Activated naive CD4-positive, alpha-beta T cell (primary cell): ENCODE measurements at places on chromosomes 3 and 15.

GRCh38 chr3:125624341-125624740 lies 29.0 kb upstream of the OSBPL11 start:
- DNase-seq = no peak

DNA sequence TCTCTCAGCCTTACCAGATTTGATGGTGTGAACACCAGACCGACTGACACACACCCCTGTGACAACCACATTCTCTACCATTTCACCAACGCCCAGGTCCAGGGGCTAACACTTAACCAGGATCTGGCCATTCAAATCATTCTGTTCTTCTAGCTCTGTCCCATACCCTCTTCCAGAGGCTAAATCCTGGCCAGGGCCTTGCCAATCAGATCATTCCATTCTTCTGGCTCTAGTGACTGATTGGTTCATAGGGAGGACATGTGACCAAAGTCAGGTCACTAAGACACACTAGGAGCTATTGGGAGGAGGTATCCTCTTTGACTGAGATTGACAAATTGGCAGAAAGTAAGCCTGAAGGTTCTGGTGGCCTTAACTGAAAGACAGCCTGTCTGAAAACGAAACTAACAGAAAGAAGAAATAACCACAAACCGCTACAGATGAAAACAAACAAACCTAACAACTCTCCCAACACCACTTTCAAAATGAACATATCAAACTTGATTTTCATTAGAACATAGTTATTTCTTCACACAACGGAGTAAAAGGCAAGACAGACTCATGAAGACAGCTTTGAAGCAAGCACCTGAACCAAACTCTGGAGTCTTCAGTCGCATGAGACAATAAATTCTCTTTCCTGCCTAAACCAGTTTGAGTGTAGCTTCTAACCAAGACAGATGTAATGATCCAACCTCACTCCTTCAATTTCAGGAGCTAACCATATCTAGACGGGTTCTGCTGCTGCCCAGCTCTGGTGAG lies 68.5 kb downstream of the TRANK1 start:
- DNase-seq = no peak

DNA sequence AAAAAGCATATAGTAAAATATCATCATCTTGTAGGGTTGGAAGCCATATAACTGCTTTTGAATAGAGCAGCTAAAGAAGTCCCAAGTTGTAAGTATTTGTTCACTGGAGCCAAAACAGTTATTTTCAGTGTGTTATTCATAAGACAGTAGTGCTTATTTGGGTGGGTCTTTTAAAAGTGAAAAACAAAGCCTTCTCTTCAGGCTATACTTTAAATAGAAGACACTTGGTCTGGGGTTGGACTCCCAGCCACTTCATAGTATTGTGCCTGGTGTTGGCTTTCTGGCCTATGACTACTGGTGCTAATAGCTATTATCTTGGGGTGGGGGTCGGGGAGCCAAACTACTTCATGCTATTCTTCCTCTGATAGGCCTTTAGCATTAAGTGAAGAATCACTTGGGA lies 135.2 kb downstream of the SLC25A26 start:
- DNase-seq = no peak

DNA sequence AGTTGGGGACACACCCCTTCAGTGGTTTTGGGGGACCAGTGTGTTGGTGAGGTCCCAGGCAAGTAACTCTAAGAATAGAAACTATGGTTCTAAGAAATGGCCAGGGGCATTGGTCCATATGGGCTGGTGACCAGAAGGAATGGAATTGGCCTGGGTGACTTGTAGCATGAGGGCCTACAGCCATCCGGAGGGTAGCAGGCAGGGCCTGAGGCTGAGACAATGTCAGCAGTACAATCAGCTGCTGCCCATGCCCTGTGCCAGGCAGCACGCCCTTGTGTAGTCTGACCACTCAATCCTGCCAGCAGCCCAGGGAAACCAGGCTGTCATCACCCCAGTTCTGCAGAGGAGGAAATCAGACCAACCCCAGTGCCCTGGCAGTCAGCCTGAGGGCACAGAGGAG lies 100.6 kb downstream of the DNAJB8 start:
- DNase-seq = no peak

GRCh38 chr3:127588806-127589577 lies 1.5 kb downstream of the TPRA1 start:
- DNase-seq = no peak

GRCh38 chr15:31261266-31262142 lies 65.1 kb upstream of the KLF13 start:
- DNase-seq = no peak

- no peak for DNase-seq
Measured at GRCh38 chr3:171935261-171936123, 92.3 kb downstream of the TMEM212 start.

- no peak for DNase-seq
Measured at GRCh38 chr3:33883538-33883950, 85.1 kb downstream of the PDCD6IP start.

GRCh38 chr15:73352082-73352481 lies 16.7 kb downstream of the HCN4 start:
- no peak for DNase-seq

DNA sequence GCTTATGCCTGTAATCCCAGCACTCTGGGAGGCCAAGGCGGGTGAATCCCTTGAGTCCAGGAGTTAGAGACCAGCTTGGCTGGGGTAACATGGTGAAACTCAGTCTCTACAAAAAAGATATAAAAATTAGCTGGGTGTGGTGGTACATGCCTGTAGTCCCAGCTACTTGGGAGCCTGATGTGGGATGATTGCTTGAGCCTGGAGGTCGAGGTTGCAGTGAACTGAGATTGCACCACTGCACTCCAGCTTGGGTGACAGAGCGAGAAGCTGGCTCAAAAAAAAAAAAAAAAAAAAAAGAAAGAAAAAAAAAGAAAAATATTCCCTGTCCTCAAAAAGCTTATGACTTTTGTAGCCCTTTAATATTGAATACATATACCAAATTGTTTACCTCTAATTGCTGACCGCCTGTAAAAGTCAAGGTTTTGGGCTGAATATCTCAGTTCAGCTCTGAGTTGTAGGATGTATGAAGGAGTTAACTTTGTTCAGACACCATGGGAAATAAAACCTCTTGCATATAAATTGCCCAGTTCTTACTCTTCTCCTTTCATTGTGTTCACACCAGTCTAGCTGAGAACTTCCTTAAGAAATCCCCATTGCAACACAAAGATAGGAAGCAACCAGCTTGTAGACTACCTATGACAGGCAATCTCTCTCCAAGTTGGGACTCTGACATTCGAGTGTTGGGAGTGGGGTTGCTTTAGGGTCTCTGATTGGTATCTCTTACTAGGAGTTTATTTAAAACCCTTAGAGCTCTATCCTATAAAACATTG lies 97.6 kb upstream of the RASGRP1 start:
- no peak for DNase-seq

GRCh38 chr15:93086791-93087190 lies 2.2 kb downstream of the RGMA start:
- no peak for DNase-seq

DNA sequence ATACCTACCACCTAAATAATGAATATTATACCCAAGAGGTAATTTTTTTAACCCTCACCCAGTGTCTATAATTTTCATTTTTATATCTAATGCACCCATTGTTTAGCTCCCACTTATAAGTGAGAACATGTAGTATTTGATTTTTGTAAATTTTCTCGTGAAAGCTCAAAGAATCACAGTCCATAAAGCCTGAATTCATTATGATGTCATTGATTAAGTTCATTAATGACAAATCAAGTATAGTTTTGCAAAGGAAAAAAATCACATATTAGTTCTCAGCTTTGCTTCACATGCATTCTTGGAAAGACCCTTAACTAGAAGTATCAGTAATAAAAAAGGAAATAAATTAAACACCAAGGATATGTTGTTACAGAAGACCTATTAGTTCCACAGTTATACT lies 425.3 kb upstream of the UBE2E2 start:
- DNase-seq = no peak

GRCh38 chr3:52552089-52552488 lies 15.7 kb downstream of the UQCC5 start:
- DNase-seq = no peak

DNA sequence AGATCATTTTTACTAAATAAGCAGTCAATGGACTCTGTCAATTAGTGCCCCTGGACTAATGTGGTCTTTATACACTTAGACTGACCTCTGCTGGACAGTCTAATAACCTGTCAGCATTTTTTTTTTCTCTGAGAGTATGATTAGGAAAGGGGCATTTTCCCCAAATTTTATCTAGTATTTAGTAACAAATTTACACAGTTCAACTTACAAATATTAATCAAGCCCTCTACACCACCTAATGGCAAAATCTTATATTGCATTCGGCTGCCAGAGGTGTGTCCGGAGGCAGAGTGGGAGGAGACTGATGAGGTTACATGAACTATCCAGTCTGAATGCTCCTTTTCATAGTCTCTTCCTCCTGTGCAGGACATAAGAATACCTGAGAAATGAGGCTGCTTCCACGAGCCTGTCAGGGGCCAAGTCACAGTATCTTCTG lies 36.0 kb upstream of the COLQ start:
- no peak for DNase-seq

DNA sequence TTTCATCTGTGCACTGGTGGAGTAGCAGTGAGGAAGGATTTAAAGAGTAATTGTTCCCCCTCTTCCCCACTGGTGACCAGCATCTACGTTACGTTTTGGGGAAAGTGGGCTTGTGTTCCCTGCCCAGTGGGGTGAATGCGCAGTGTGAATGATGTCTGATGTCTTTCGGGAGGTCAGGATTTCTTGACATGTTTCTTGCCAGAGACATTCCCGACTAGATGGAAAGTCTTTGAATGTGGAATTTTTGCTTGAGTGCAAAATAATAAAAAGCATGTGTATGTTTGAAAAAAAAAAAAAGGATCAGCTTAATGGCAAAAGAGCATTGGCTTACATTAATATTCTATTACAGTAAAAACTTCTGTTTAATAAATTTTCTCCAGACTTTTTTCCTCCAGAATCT lies 632.2 kb downstream of the FOXP1 start:
- DNase-seq = no peak

DNA sequence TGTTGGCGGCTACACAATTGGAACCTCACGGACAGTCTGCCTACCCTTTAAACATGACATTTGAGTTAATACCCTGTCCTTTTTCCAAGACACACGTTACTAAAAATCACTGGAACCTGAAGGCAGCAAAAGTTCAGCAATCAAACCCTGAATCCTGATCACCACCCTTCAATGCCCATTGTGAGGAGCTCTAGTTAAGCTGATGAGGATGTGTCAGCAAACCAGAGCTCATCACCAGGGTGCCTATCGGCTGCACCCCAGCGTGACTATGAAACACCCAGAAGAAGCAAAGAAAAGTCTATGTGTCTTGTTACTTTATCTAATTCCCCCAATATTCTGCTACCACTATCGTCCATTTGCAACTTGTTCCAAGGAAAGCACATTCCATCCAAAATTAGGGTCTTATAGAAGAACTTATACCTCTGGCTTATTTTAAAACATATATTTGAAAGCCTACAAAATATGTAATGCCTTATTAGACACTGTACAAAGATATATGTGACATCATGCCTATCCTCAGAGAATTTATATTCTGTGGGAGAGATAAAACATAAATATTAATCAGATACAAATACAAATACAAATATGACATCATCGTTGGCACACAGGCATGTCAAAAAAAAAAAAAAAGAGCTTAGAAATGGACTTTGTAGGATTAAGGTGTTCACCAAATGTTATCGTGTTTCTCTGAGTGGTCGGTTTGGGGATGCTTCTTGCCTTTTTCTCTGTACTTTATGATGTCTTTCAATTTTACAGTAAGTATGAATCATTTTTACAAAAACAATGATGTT lies 219.7 kb upstream of the SETMAR start:
- no peak for DNase-seq

GRCh38 chr15:64443747-64444621 lies 16.4 kb upstream of the ZNF609 start:
- no peak for DNase-seq

- DNase-seq = no peak
Measured at GRCh38 chr15:41019174-41019573, 65.9 kb downstream of the CHAC1 start.

DNA sequence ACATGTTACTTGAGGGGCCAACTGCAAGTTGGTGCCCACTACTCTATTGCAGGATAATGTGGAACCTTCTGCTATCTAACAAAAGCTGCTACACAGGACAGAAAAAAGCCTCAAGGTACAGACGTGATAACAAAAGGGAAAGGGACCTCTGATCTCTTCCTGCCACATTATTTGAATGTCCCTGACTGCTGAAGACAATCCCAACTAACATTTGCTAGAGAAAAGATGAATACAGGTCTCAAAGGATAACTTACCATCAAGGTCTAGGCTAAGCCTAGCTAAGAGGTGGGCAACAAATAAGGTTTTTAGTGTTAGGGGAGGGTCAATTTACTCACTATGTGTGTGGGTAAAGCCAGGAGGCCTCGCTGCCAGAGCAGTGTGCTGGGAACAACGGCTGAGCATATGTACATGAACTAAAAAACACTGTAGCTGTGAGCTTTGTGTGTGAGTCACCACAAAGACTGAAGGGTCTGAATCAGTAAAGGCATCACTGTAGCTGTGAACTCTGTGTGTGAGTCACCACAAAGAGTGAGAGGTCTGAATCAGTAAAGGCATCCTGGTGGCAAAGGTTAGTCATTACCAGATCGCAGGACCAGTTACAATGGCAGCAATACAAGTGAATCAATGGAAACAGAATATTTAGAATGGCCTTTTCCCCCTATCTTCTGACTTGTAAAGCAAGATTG lies 111.7 kb downstream of the LMLN start:
- no peak for DNase-seq

DNA sequence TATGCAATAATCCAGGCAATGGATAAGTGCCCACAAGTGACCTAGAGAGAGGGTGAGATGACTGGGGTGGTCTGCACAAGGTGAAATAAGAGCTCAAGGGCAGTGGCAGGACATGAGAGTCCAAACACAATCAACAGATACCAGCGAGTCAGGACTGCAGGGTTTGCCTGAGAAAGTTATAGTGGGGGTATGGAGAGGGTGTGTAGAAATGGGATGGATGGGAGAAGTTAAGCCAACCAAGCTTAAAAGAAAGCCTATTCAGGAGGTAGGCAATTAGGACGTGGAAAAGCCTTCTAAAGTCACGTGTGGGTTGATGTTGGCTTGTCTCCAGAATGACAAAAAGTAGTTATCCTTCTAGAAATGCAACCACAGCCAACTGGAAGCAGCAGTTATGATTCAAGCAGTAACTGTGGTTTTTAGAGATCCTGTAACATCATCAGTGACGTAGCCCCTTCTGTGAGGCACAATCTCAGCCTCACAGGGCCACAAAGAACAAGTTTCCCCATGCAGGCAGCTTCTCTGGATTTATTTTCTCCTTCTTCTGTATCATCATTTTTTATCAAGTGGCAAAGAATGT lies 56.1 kb downstream of the FAM174B start:
- DNase-seq = no peak

- no peak for DNase-seq
Measured at GRCh38 chr3:113625834-113626233, 70.6 kb downstream of the USF3 start.

- DNase-seq = no peak
Measured at GRCh38 chr3:124607163-124607562, 123.1 kb upstream of the UMPS start.

GRCh38 chr3:40201770-40202169 lies 107.7 kb upstream of the EIF1B start:
- no peak for DNase-seq

DNA sequence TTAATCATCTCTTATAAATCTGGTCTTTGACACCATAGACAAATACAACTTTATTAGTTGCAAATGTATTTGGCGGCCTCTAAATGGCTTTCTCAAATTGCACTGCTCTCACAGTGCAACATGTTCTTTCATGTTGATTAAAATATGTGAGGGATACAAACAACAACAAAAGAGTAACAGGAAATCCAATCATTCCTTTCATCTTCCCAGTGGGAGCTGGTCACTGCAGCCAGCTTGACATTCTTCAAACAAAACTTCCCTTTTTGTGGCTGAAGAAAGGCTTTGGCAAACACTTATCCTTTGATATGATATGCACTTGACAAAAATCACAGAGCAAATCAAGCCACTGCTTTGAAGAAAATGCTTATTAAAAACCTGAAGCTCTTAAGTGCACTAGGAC lies 973.6 kb downstream of the EPHA3 start:
- DNase-seq = no peak
